ENCODE measurements at places on chromosomes 11 and 22.

DNA sequence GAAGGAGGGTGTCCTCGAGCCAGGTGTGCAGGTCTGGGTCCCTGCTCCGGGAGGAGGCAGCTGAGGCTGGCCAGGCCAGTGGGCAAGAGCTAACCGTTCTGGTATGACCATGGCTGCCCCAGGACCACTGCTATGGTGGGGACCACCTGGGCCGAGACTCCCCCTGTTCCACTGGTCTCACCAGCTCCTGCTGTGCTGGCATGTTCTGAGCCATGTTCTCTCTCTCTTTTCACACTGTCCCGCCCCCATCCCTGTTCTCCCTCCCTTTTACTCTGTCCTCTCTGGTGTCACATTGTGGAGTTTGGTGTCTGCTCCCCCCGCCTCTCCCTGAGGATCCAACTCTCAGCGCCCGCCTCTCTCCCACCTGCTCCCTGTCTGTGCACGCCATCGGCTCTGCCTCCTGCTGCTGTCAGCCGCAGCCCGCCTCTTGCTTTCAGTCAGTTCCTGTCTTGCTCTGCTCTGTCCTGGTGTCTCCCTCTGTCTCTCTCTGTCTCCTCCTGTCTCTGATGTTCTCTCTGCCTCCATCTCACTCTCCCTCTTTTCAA is 66.4 kb downstream of the LRRC32 start:
- no peak for DNase-seq

DNA sequence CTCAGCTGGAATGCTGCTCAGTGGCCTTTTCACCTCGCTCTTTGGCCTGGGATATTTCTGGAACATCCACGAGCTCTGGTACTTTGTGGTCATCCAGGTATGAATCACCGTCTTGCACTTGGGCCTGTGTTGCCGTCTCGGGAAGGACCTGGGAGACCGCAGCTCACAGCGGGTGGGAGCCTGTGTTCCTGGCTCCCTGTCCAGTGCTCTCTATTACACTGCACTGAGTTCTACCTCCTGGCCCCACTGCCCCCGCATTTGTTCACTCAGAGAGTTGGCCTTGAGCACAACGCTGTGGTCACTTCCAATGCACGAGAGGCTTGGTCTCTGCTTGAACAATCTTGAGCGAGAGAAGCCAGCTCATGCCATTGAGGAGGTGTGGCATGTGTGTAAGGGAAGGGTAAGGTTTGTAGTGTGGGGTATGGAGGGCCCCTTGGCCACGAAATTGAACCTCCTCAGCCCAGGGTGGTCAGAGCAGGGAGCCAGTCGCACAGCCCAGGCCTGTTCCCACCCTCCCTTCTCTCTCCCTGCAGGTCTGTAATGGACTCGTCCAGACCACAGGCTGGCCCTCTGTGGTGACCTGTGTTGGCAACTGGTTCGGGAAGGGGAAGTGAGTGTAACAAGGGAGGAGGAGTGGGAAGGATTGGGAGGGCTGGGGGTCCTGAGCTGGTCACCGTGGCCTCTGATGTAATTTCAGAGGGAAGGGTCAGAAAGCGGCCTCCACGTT is 16.2 kb downstream of the SLC37A2 start:
- no peak for DNase-seq

DNA sequence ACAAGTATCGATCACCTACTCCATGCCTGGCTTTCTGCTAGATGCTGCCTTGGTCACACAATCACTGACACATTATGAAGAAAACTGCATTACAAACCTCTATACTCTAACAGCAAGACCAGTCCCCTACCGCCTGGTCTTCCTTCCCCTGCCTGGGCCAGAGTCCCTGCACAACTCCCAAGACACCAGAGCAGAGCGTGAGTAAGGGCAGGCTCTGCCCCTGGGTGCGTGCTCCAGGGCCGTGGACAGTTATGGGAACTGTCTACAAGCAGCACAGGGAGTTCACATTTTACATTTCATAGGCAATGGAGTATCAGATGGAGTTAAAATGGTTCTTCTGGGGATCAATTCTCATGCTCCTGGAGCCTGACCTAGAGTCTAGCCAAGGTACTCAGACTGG is 6.5 kb downstream of the FZD4 start:
- DNase-seq: no peak

- no peak for DNase-seq
Observed at GRCh38 chr11:10628508-10629236, 60.2 kb upstream of the LYVE1 start.

DNA sequence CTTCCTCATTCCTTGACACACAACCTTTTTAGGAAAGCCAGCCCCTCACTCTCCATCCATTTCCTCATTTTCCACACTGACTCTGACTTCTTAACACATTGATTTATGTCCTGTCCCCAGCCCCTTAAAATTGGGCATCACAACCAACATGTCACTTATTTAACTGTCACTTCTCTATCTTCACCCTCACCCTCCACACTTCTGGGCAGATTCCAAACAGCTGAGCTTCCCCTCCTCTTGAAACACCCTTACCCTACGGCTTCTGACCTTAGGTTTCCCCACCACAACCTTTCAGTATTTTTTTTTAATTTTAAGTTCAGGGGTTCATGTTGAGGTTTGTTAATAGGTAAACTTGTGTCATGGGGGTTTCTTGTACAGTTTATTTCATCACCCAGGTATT is 696.3 kb downstream of the DLG2 start:
- DNase-seq: no peak

- DNase-seq: no peak
Observed at GRCh38 chr22:27686534-27686933, 115.0 kb downstream of the MN1 start.

DNA sequence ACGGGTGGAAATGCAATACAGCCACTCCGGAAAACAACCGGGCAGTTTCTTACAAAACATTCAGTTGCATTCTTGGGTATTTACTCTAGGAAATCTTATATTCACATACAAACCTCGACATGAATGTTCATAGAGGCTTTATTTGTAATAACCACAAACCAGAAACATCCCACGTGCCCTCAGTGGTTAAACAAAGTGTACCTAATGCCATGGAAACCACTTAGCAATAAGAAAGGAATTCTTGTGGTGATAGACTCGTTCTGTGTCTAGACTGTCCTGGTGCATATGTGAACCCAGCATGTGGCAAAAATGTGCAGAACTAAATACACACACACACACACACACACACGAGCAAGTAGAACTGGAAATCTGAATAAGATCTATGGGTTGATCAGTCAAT is 1073.3 kb downstream of the TBC1D22A start:
- no peak for DNase-seq

- DNase-seq: no peak
Observed at GRCh38 chr11:69948256-69949141, 129.3 kb upstream of the FGF3 start.

GRCh38 chr22:46758867-46759290 is 3.6 kb upstream of the TBC1D22A start:
- DNase-seq: peak; percentile 23

DNA sequence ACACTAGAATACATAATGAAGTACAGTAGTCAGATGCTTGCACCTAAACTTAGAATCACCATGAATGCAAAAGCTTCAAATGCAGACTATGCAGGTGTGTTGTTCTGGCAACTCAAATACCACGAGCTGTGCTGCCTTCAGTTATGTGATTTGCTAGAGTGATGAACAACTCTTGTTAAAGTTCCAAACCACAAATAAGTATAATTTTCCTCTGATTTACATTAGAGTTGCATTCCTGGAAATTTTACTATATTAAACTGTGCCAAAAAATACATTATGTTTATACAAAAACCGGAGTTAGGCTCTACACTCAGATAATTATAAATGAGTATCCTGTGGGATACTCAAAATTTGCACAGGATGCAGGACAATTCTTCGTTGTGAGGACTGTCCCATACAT is 3.0 kb downstream of the TMEM218 start:
- DNase-seq: no peak

- DNase-seq: no peak
Observed at GRCh38 chr22:39431821-39432251, 25.0 kb upstream of the MGAT3 start.

- DNase-seq: no peak
Observed at GRCh38 chr11:94181943-94182342, 53.3 kb downstream of the PANX1 start.

GRCh38 chr11:113204280-113204679 is 110.1 kb upstream of the TTC12 start:
- no peak for DNase-seq

DNA sequence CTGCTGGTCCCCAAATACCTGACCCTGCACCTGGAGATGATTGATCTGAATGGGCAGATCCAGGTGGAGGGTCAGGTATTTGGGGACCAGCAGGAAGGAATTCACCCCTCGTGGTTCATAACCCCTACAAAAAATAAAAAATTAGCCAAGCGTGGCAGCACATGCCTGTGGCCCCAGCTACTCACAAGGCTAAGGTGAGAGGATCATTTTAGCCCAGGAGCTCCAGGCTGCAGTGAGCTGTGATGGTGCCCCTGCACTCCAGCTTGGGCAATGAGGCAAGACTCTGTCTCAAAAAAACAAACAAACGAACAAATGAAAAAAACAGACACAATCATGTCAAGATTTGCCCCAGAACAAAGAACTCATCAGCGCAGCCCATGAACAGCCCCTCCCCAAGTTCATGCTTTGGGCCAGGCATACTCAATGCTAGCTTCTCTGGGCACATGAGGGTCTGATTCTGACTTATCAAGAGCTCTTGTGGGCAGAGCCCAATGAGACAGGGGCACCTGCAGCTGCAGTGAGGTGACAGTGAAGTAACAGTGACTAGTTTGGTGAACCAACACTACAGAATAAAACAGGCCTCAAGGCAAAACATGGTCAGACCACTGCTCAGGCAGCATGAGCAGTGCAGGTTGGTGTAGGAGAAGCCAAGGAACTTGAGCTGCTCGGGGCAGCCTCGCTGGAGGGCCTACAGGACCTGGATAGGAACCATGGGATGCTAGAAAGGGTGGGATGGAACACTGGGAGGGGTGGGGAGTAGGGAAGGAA is 10.2 kb upstream of the FCHSD2 start:
- no peak for DNase-seq

DNA sequence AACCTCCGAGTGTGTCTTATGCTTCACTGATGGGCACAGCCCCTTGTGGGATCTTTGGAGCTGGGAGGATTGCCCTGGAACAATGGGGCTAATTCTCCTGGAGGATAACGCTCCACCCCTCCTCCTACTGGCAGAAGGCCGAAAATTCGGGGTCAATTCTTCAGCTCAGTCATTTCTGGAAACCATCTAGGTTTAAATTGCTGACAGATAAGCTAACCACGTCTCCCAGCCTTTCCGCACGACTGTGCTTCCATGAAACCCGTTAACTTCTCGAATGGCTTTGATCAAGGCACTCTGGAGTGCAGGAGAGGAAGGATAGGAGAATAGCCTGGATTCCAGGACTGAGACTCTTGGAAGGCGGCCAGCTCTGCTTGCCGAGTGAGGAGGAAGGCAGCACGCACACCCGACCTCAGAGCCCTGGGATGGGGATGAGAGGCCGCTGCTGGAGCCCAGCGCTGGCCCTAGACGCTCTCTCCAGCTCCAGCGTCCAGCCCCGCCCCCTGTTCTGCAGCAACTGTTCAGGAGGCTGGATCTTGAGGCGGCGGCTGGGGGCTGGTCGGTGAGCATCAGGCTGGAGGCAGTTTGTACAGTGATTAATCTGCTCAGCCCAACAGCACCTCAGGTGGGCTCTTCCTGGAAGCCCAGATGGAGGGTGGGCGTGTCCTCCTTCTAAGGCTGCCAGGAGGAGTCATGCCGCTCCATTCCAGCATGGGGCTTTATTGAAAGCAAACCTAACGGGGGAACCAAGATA is 176.7 kb upstream of the NCAM1 start:
- peak; percentile 49 for DNase-seq

- DNase-seq: no peak
Observed at GRCh38 chr11:87660926-87661660, 514.1 kb downstream of the RAB38 start.

DNA sequence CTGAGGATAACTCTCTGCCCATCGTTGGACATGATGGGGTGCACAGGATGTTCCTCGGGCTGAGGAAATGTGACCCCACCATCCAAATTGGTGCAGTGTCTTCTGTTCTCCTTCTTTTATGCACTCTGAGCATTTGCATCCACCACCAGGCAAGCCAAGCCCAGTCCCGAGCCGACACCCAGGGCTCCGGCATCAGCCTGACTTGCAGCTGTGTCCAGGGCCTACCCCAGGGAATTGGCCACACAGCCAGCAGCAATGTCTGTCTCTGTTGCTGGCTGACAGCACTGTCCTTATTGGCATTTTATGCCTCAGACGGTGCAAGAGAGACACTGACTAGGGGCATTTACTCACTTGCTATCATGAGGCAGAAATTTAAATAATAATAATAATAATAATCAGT is 25.4 kb upstream of the CPT1A start:
- DNase-seq: no peak

- no peak for DNase-seq
Observed at GRCh38 chr22:39940757-39941305, 19.4 kb upstream of the TMA7B start.

DNA sequence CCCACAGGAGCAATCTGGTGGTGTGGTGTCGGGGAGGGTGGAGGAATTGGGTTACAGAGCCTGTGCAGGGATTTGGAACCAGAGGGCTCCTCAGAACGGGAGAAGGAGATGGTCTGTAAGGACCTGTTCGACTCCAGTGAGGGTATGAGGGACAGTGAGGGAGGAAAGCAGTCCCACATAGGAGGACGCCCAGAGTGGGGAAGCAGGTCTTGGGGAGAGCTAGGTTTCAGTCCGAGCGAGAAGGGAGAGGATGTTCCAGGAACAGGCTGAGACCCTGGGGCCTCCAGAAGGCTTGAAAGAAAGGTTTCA is 32.0 kb upstream of the GNAZ start:
- DNase-seq: no peak

DNA sequence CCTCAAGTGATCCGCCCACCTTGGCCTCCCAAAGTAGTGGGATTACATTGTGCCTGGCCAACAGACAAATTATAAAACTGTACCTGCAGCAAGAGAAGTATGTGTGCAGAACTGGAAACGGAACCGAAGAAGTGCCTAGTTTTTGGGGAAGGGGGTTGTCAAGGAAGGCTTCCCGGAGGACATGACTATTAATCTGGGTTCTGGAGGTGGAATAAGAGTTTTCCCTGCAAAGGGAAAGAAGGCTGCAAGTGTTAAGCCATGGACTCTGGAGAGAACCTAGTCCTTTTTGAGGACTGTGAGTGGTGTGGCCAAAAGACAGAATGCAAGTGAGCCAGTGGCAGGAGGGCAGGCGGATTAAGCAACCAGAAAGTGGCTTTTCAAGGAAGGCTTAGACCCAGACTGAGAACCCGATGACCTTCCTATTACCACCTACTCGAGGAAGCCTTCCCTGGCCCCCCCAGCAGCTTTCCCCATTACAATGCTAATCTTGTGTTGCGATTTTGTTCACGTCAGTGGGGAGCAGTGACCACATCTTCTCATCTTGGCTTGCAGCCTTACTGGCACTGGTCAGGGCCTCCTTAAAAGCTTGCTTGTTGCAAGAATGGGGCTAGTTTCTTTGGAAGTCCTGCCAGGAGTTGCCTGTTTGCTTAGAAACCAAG is 5.7 kb upstream of the SEPTIN3 start:
- DNase-seq: no peak

DNA sequence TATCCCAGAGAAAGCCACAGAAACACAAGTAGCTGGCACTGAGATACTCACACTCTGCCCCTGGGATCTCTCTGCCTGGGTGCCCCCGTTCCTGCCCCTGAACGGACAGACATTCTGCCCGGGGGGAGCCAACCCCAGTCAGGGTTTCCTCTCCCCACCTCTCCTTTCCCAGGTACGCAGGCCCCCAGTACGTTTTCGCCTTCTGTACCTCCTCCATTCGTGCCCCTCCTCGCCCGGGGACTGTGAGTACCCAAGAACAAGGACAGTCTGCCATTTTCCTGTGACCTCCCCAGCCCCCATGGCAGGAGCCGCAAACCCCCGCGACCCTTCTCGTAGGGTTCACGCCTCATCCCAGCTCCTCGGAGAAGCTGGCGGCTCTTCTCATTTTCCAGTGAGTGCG is 29.1 kb upstream of the ELFN2 start:
- DNase-seq: no peak
